ENCODE measurements at places on chromosomes 5 and 9.

GRCh38 chr5:142814122-142814521 is 43.9 kb downstream of the ARHGAP26 start:
- DNase-seq, result no peak

DNA sequence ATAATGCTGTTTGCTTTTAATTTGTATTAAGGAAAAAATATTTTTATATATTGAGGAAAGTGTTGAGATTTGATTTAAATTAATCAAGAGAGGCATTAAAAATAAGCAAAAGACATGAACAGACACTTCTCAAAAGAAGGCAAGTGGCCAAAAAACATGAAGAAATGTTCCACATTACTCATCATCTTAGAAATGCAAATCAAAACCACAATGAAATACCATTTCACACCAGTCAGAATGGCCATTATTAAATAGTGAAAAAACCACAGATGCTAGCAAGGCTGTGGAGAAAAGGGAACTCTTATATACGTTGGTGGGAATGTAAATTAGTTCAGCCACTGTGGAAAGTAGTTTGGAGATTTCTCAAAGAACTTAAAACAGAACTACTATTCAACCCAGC is 45.9 kb downstream of the RANBP17 start:
- no peak for DNase-seq

DNA sequence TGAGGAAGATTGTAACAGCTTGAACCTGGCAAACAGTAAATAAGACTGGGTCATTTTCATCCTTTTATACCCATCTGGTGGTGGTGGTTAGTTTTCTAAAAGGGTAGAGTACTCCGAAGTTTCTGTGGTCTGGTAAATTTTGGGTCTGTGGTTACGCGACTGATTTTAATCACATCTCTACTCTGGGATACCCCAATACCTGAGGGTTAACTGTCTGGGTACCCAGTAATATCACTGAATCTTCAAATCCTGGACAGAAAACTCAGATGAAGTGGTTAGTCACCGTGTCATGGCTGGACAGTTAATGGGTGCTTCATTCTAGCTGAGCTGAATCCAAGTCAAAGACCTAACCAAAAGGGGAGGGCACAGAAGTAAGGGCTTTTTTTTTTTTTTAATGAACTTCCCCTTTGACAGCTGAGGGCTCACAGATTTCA is 474.2 kb downstream of the GADD45G start:
- DNase-seq, result no peak

DNA sequence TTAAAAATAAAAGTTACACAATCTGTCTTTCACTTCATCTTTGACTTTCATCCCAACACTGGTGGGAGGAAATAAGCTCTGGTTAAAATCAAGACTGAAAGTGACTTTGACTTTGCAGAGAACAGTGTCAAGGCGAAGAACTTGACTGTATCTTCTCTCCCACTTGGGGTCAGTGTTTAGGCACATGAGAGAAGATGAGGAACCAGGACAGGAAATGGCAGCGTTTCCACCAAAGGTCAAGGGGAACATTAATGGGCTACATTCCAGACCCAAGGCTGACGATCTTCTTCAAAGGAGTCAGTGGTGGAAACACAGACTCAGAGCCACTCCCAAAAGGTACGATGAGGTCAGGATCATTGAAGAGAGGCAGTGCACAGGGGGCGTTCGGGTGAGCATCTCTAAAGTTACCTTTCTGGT is 409.5 kb downstream of the ARHGEF28 start:
- DNase-seq, result peak; percentile 13

DNA sequence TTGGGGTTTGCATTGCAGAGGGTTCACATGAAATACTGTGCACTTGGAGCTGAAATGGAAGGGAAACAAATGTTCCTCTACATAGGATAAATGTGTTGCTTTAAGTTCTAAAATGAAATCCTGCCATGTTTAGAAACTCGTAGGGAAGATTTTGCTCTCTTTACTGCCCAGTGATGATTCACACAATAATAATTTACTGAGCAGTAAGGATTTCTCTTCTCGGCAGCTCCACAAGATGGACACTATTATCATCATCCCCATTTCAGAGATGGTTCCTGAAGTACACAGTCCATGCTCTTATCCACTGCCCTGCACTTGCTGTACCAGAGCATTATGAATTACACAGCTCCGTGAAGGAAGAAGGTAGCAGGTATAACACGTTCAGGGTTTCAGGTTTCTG is 4.1 kb downstream of the HACD4 start:
- no peak for DNase-seq

GRCh38 chr5:160352308-160352707 is 18.1 kb downstream of the C1QTNF2 start:
- no peak for DNase-seq

- DNase-seq, result no peak
Measured at GRCh38 chr9:110755179-110755578, 86.6 kb downstream of the MUSK start.

DNA sequence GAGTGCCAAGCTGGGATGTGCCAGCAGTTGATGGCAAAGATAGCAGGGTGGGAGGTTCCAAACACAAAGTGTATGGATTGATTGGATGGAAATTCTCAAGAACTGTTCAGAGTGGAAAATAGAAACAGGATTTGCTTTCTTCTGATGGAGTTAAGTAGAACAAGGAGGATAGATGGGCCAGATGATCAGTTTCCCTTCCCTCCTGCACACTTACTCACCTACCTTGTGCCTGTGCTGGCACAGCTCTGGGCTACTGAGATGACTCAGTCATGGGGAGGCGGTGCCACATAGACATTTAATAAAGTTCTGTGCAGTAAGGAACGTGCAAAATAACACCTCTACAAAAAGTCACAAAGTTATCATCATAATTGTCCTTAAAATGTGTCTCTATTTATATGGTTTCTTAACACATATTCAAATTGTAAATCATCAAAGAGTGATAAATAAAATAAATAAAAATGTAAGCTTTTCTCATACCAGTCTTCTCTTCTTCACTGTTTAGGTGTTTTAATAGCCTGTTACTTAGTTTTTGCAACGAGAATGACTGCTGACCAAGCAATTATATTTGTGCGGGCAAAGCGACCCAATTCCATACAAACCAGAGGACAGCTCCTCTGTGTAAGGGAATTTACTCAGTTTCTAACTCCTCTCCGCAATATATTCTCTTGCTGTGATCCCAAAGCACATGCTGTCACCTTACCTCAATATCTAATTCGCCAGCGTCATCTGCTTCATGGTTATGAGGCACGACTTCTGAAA is 12.7 kb downstream of the PTPDC1 start:
- DNase-seq, result no peak

DNA sequence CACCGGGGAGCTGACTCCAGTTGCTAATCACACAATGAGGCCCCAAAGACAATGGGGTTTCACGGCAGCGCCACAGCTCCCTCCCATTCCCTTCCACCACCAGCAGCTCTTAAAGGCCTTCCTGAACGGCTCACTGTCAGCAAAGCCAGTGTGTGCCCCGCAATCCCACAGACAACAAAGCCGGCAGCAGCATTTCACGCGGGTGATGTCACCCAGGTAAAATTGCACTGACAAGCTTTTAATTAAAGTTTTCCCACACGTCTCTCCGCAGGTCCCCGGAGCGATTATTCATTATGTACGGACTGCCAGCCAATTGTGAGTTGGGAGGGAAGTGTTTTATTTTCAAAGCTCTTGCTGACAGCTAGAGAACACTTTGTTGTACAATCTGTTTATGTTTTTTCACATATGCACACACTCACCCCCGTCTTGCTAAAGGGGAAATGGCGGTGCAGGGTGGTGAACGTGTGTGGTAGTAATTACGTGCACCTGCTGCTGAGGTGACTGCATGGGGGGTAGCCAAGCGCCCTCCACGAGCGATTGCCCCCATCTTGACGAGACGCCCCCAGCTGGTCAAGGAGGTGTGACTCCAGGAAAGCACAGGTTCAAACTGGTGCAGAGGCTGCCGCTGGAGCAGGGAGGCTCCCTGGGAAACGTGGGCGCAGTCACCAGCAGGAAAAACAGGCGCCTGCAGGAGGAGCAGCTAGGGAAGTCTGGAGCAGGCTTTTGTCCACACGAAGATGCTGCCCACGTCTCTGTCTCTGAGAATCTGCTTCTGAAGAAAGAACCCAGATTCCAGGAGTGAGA is 65.0 kb downstream of the IRX2 start:
- no peak for DNase-seq

- DNase-seq, result no peak
Measured at GRCh38 chr5:122172207-122172606, 42.9 kb downstream of the ZNF474 start.

DNA sequence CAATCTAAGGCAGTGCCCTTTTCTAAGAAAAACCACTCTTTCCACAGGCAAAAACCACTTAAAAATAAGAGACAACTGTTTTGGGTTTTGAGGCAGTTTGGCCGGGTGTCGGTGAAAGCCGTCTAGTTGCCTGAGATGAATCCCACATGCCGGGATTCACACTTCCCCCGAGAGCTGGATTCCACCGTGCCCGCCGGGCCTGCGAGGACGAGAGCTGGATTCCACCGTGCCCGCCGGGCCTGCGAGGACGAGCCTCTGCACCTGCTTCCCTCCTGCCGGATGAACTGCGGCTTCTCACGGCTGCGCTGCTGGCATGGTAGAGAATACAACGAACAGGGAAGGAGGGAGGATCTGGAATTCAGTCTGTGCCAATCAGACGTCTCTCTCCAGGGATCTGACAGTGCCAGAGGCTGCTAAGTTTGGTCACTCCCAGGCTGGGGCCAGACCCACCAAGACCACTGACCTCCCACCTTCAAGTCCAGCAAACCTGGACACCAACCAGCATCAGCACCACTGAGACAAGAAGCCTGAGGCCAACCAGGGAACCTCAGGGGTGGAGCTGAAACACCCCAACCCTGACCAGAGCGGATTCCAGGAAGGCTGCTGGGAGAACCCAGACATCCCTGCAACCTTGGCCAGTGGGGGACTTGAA is 23.0 kb downstream of the VAV2 start:
- no peak for DNase-seq

GRCh38 chr9:78234810-78235209 is 1.1 kb upstream of the CEP78 start:
- DNase-seq, result peak; percentile 11

GRCh38 chr5:113166852-113167366 is 190.3 kb downstream of the DCP2 start:
- no peak for DNase-seq

- DNase-seq, result no peak
Measured at GRCh38 chr9:34205102-34205501, 26.3 kb downstream of the UBAP1 start.

GRCh38 chr9:70403618-70404025 is 10.8 kb downstream of the KLF9 start:
- peak; percentile 35 for DNase-seq

GRCh38 chr5:88964831-88965230 is 81.8 kb upstream of the MEF2C start:
- no peak for DNase-seq

GRCh38 chr5:43305948-43306565 is 7.2 kb downstream of the HMGCS1 start:
- peak; percentile 71 for DNase-seq

GRCh38 chr9:120032639-120033038 is 547.3 kb downstream of the CDK5RAP2 start:
- no peak for DNase-seq
